ENCODE measurements at places on chromosomes 2 and 18. TPM values are rescaled to one million over a fixed set of nuclear protein-coding genes. Genes with fewer than 3 reads are reported as not detected.

The SERPINB11 gene
- not detected for total RNA-seq

The NEU2 gene
- total RNA-seq, result not detected

The COL3A1 gene
- total RNA-seq, result not detected

GRCh38 chr2:64371727-64372126 is 82.2 kb upstream of the LGALSL start:
- no peaks in the 10 kb centered on the region for H3K36me3 ChIP-seq
- DNase-seq, result no peak
- H3K27ac ChIP-seq, result no peak overlapping the region
- H3K27me3 ChIP-seq, result no peaks in the 10 kb centered on the region
- H3K4me1 ChIP-seq, result no peaks in the 10 kb centered on the region

GRCh38 chr2:11370377-11371091 is 26.1 kb upstream of the ROCK2 start:
- no peaks in the 10 kb centered on the region for H3K36me3 ChIP-seq
- no peak overlapping the region for H3K4me3 ChIP-seq
- no peaks in the 10 kb centered on the region for H3K27me3 ChIP-seq
- no peaks in the 10 kb centered on the region for H3K4me1 ChIP-seq

DNA sequence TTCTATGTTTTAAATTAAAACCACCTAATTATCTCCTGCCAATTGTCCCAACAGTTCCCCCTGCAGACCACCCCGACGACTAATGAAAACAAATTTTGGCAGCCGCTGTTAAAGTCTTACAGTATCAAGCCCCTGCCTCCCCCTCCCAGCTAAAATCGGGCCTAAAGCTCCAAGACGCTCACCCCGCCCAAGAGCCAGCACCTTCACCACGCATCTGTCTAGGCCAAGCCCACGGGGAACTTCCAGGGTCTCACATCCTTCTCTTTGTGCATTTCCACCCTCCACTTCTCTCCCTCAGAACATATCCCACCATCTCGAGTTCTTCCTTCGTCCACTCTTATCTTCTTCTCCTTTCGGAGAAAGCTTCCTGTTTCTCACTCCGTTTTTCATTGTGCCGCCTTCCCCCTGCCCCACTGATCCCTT is 445 bp downstream of the PRPF40A start:
- no peaks in the 10 kb centered on the region for H3K4me1 ChIP-seq
- H3K36me3 ChIP-seq, result peaks cover 9% of the 10 kb centered on the region
- H3K4me3 ChIP-seq, result peak overlapping the region; percentile 97
- H3K27me3 ChIP-seq, result no peaks in the 10 kb centered on the region
- peak; percentile 51 for DNase-seq

- no peak overlapping the region for H3K4me3 ChIP-seq
- no peak overlapping the region for H3K27ac ChIP-seq
- peak; percentile 48 for DNase-seq
These were observed 14.6 kb downstream of the RAB31 start for GRCh38 chr18:9722691-9723090.
